CD4-positive, alpha-beta T cell treated with Interleukin-10 for 1 hour (primary cell): ENCODE measurements at places on chromosomes 7 and 10.

GRCh38 chr10:88642209-88642608, 22.0 kb upstream of the LIPF start:
- no peak for DNase-seq

GRCh38 chr7:140402178-140402835, 1.6 kb upstream of the RAB19 start:
- DNase-seq: no peak

- no peak for DNase-seq
Observed at GRCh38 chr10:112948196-112948595, 1.9 kb upstream of the TCF7L2 start.

- DNase-seq: no peak
Observed at GRCh38 chr7:39293056-39293823, 273.0 kb upstream of the YAE1 start.

- no peak for DNase-seq
Observed at GRCh38 chr10:86207226-86207625, 159.4 kb downstream of the GRID1 start.

- peak; percentile 79 for DNase-seq
Observed at GRCh38 chr10:17001961-17002749, 127.5 kb downstream of the CUBN start.

- no peak for DNase-seq
Observed at GRCh38 chr10:21068026-21068656, 171.0 kb upstream of the NEBL start.

DNA sequence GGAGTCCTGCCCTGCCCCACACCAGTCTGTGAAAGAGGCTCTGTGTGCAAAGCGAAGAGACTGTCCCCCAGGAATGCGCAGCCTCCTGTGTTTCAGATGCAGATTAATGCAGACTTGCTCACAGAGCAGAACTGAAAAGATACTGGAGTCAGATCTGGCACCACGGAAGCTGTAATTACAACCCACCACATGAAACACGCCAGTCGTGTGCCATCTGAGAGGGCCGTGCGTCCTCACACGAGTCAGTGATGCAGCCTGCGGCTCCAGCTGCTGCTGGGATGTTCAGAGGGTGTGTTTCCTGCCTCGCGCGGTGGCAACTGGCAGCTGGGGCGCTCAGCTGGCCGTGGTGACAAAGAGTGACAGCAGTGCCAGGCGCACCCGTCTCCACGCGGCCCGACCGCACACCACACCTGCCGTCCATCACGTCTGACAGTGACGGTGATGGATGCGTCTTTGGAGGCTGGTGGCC, 50.0 kb downstream of the NKX6-2 start:
- DNase-seq: no peak

DNA sequence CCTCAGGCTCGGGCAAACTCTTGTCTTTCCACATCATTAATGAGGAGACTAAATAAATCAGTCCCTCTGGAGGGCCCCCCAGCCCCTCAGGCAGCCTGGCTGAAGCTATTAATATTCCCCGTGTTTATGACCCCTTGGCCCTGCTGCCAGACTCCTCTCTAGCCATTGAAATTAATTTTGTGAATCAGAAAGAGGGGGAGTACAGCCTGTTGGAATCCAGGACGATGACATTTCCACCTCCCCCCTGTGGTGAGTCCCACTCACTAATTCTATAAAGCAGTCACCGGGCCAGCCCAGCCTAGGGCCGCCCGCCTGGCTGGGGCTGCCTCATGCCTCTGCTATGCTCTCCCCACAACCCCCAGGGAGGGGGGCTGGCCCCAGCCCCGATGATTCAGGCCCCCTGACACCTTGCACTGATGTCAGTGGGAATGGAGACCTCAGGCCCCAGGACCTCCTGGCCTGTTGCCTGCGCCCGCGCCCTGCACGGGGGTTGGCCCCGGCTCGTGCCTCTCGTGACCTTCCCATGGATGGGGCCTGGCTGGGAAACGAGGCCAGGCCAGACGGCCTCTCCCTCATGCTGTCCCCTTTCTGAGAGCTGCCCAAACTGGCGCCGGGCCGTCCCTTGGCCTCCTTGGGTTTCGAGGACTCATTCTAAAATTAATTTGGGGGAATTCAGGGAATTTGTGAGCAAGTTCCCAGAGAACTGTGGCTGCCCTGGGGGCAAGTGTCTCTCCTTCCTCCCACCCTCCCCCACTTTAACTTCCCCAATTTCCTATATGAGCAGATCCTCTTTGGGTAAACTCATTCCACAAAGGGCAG, 34.0 kb downstream of the TMEM270 start:
- no peak for DNase-seq

- no peak for DNase-seq
Observed at GRCh38 chr7:117383483-117384189, 43.7 kb downstream of the ASZ1 start.

- DNase-seq: no peak
Observed at GRCh38 chr10:119403921-119404320, 138.6 kb downstream of the RGS10 start.

DNA sequence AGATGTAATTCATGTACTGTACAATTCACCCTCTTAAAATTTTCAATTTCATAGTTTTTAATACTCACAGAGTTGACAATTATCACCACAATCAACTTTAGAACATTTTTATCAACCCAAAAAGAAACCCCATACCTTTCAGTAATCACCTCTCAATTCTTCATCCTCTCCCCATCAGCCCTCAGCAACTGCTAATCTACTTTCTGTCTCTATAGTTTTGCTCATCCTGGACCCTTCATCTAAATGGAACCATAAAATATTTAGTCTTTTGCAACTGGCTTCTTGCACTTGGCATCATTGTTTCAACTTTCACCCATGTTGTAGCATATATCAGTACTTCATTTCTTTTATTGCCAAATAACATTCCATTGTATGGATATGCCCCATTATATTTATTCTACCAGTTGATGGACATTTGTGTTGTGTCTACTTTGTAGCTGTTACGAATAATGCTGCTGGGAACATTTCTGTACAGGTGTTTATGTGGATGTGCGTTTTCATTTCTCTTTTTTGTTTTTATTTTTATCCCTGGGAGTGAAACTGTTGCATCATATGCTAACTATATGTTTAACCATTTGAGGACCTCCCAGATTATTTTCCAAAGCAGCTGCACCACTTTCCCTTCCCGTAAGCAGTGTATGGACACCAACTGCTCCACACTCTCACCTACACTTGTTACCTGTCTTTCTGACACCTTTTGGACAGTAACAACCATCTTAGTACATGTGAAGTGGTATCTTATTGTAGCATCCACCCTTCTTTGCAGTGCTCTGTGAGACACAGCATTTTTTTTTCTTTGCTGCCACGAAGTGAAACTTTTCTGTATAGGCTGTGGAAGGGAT, 65.4 kb upstream of the APBB1IP start:
- DNase-seq: no peak

- no peak for DNase-seq
Observed at GRCh38 chr10:97028832-97029178, 157.0 kb downstream of the SLIT1 start.

GRCh38 chr7:76314042-76314721, 11.7 kb downstream of the HSPB1 start:
- DNase-seq: peak; percentile 97

- DNase-seq: no peak
Observed at GRCh38 chr7:131139462-131139861, 188.2 kb upstream of the MKLN1 start.

- no peak for DNase-seq
Observed at GRCh38 chr7:27153526-27153925, 1.1 kb upstream of the HOXA3 start.

DNA sequence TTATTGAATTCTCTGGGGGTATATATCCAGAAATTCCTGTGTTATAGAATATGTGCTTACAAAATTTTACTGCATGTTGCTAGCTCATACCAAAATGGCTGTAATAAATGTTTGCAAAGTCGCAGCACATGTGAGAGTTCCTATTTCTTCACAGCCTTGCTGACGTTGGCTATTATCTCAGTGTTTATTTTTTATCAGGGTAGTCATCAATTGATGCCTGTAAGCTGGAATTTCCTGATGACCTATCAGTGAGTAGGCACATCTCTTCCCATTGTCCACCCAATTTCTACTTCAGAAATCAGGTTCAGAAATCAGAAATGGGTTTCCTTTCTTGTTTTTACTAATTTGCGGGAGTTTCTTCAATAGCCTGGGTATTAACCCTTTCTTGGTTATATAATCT, 268.1 kb upstream of the FZD8 start:
- DNase-seq: no peak

GRCh38 chr10:100291356-100291755, 4.9 kb upstream of the BLOC1S2 start:
- no peak for DNase-seq

- no peak for DNase-seq
Observed at GRCh38 chr10:131898713-131899112, 2.1 kb upstream of the PPP2R2D start.

- no peak for DNase-seq
Observed at GRCh38 chr10:55410415-55410885, 609.4 kb upstream of the PCDH15 start.

DNA sequence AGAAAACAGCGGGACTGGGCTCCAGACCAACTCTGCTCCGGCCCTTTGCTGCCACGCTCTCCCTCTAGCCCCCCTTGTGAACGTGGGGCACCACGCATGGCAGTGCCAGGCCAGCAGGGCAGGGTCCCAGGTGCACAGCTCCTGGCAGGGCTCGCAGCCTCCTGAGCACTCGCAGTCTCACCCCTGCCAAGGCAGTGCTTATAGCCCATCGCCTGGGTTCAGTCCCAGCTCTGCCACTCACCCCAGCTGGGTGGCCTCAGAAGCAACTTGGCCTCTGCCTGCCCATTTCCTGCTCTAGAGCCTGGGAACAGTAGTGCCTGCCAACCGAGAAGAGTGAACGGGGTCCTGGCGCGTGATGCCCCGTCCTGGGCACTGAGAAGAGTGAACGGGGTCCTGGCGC, 36.3 kb downstream of the CFAP46 start:
- no peak for DNase-seq

- no peak for DNase-seq
Observed at GRCh38 chr7:8290645-8291308, 28.8 kb upstream of the ICA1 start.

GRCh38 chr10:91829268-91829667, 31.0 kb downstream of the TNKS2 start:
- DNase-seq: no peak
